Cerebellar cortex (tissue), 1 donor: ENCODE measurements at places on chromosomes 3 and 15.

- no peak for DNase-seq
These were observed 37.9 kb upstream of the DLG1 start for GRCh38 chr3:197336348-197336747.

GRCh38 chr3:72453706-72454105, 394.5 kb downstream of the SHQ1 start:
- no peak for DNase-seq

DNA sequence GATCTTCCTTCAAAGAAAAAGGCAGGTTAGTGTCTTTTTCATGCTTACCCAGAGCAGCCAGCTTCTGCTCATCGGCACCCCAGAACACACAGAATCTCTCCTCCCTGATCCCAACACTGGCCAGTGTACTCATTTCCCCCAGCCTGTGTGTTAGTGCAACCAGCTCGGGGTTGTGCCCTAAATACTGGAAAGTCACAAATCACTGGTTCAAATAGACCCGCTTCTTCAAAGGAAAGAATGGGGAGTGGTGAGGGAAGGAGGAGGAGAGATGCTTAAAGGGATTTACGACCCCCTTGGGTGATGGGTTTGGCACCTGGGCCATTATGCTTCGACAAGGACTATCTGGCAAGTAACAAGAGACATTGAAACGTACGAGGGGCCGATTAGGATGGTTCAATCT, 114.0 kb downstream of the FOXB1 start:
- no peak for DNase-seq

- DNase-seq: no peak
These were observed 19.8 kb upstream of the PFN2 start for GRCh38 chr3:149990423-149990948.

DNA sequence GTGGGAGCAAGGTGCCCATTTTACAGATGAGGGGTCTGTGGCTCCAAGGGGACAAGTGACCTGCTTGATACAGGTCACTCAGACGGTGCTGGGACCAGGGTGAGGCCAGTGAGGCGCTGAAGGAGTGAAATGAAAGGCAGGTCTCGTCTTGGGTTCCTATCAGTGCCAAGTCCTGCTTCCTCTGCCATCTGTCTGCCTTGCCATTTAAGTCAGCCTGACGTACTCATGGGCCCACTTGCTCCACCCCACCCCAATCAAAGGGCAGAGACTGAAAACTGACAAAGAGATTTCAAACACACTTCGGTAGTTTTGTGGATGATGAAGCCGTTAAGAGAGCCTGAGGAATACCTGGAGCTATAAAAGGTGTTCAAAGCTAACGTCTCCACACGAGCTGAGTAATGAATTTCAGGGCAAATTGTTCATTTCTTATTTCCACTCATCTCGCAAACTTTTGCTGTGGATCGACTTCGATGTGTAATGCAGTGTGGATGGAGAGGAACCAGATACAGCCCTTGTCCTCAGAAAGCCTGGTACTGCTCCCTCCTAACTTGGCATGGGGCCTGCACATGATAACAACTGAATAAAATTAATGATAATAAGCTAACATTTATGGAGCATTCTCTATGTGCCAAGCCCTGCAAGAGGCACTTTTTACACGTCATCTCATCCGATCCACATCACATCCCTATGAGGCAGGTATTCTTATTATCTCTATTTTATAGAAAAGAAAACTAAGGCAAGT, 36.6 kb downstream of the ATP2B2 start:
- peak; percentile 97 for DNase-seq
